Large intestine (tissue), 12 donors: ENCODE measurements at places on chromosomes 1 and 21.

GRCh38 chr21:36321325-36322082 lies 1.5 kb downstream of the MORC3 start:
- DNase-seq = peak; percentile 59

- no peak for DNase-seq
These were observed 26.4 kb upstream of the PPP1R15B start for GRCh38 chr1:204437796-204438570.

DNA sequence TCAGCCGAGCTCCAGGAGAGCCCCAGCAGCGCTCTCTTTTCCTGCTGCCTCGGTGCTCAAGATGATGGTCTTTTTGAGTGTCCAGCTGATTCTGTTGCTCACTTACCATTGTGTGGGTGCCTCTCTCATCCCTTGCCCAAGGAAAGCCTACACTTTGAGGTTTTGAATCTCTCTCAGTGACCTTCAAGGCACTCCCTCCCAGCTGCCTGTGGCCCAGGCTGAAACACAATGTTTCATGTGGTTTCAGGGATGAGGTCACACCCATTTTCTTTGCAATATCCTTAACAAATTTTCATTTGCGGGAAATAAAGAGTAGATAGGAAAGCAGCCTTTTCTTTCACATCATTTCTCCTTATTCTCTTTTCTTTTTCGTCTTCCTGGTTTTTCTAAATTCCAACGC lies 12.6 kb upstream of the MRPS14 start:
- DNase-seq = no peak

- no peak for DNase-seq
These were observed 8.9 kb upstream of the PRMT6 start for GRCh38 chr1:107047602-107048001.

- DNase-seq = no peak
These were observed 81.6 kb downstream of the CCDC185 start for GRCh38 chr1:223474804-223475203.

GRCh38 chr1:47445823-47446550 lies 8.1 kb downstream of the FOXD2 start:
- DNase-seq = no peak

GRCh38 chr1:203126866-203127665 lies 460 bp upstream of the ADORA1 start:
- no peak for DNase-seq

- no peak for DNase-seq
These were observed 17.4 kb downstream of the CCT8 start for GRCh38 chr21:29056005-29056404.

DNA sequence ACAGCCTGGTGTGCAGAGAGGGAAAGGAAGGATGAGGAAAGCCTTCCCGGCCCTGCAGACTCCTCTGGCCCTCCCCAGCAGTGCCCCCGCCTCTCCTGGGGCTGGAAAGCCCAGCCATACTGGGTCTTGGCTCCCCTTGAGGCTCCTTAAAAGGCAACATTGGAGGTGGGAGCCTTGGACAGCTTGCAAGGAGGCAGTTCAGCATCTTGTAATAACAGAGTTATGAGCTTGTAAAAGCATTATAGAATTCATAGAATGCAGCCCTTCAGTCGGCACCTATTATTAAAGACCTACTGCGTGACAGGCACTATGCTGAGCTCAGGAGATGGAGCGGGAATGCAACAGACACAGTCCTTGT lies 4.2 kb downstream of the TINAGL1 start:
- no peak for DNase-seq

- DNase-seq = peak; percentile 85
These were observed at the start of gene ARHGEF16 for GRCh38 chr1:3453891-3454810. Gene ARHGEF16, plus strand, starts transcription at chr1:3454665. Its CDS starts 8,420 bp downstream, at chr1:3463085.

- no peak for DNase-seq
These were observed 172.2 kb downstream of the EDEM3 start for GRCh38 chr1:184582411-184582810.

- no peak for DNase-seq
These were observed 58.9 kb downstream of the RHOU start for GRCh38 chr1:228794173-228794572.

- no peak for DNase-seq
These were observed 86.7 kb downstream of the USP24 start for GRCh38 chr1:55128418-55128995.

DNA sequence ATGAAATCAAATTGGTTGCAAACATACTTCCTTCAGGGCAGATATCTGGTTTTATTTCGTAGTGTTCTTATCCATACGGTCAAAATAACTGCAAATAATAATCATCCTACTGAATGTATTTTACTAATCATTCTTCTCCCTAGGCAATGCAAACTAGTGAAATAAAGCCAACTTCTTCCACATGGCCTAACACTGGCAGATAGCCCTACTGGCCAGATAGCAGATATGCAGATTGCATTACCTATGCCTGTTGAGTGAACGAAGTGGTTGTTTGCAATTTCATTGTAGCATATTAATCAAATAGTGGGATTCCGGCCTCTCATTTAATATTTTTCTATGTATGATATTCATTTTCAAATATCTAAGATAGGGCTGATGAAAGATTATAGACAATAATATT lies 116.2 kb downstream of the CENPF start:
- DNase-seq = no peak

GRCh38 chr21:39051588-39051949 lies 131.7 kb downstream of the PSMG1 start:
- DNase-seq = no peak

GRCh38 chr1:12113433-12114339 lies 50.6 kb downstream of the TNFRSF8 start:
- DNase-seq = no peak

- no peak for DNase-seq
These were observed 30.3 kb upstream of the CLIC4 start for GRCh38 chr1:24714859-24715520.

DNA sequence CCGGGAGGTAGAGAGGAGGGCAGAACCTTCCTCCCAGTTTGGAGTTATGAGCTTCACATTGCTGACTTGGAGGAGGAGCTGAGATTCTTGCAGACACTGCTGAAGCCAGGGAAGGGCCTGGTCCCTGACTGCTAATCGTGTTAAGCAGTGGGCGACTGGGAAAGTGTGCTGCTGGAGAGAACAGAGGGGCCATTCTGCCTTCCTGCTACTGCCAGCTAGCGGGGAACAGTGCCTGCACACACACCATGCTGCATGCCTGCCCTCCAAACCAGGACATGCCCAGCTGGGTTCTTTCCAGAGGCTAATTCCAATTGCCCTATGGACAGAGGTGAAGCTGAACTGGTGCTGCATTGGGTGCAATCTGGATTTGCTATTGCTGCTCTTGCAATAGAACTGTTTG lies 281.4 kb downstream of the AJAP1 start:
- no peak for DNase-seq

GRCh38 chr1:93132638-93133037 lies 47.6 kb downstream of the TMED5 start:
- DNase-seq = no peak

GRCh38 chr1:244092964-244093638 lies 42.0 kb downstream of the ZBTB18 start:
- DNase-seq = peak; percentile 84

- no peak for DNase-seq
These were observed 27.1 kb upstream of the COL18A1 start for GRCh38 chr21:45377866-45378257.

GRCh38 chr21:34148419-34148804 lies 75.0 kb downstream of the MRPS6 start:
- DNase-seq = no peak

DNA sequence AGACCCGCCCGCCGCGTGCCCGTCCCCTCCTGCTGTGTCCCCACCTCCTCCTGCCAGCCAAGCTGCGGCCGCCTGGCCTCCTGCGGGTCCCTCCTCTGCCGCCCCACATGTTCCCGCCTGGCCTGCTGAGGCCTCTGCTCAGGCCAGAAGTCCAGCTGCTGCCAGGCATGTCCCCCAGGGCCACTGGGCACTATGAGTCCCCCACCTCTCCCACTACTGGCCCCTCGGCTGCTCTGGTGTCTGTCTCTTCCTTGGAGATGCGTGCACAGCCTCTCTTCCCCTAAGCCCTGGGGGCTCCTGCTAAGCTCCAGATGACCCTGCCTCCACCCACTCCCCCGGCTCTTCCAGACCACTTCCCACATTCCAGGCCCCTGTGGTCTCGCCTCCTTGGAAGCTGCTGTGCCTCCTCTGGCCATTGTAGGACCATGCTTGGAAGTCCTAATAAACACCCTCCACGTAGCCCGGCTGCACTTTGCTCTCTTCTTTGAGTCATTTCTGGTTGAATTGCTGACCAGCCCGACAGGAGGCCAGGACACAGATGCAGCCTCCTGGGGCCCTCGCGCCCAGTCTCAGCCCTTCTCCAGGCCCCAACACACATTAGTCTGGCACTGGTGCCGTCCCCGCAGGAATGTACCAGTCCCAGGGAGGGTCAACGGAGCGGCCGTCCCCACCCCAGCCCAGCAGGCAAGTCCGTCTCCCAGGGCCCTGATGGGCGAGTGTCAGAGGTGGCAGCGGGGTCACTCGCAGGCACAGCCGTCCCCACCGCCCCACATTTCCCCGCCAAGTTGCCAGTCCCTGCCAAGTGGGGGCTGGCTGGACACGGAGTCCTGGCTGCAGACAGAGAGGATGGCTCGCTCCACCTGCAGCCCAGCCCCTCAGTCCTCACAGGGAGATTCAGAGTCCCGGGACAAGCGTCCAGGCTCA lies 1.1 kb downstream of the KRTAP10-12 start:
- peak; percentile 70 for DNase-seq

GRCh38 chr21:44682580-44683151 lies 703 bp upstream of the KRTAP12-1 start:
- no peak for DNase-seq

GRCh38 chr1:29256979-29257804 lies 20.9 kb downstream of the PTPRU start:
- no peak for DNase-seq

DNA sequence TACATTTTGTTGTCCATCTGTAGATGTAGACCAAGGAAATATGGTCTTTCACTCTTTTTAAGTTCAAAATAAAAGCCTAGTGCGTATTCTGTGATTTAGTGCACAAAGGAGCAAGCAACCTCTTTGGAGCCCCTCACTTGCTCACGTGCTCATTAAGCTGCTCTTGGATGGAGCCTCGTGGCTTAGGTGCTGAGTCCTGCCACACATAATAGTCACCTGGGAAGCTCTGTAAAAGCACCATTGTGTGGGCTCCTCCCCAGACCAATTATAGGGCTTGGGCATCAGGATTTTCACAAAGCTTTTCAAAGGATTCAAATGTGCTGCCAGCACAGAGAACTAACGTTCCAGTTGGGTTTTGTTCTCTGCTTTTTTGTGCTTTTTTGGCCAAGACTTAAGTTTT lies 85.0 kb downstream of the PCP4 start:
- DNase-seq = no peak
